GM23338 (cell line): ENCODE measurements at places on chromosomes 3 and 15. TPM values are rescaled to one million over a fixed set of nuclear protein-coding genes. Genes with fewer than 3 reads are reported as not detected.

DNA sequence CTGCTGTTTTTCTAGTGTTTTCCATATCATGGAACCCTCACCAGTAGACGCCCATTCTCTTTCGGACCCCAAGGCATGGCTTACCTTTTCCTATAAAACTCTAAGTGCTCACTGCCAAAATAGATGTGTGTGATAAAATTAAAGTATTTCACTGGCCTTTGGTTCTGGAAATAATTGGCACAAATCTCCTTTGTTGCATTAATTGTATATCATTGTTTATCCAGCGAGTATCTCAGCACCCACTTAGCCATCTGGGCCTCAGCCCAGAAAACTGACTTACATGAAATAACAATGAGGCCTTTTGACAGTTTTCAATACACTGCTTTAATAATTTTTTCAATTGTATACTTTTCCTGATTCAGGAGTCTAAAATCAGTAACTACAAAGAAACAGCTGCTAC, 105.1 kb downstream of the MECOM start:
- H3K27ac ChIP-seq = no peak overlapping the region
- no peak overlapping the region for H3K4me3 ChIP-seq
- H3K36me3 ChIP-seq = no peaks in the 10 kb centered on the region
- H3K4me1 ChIP-seq = peaks cover 8% of the 10 kb centered on the region; the same call in 1 of the 2 replicates

- H3K27me3 ChIP-seq = no peaks in the 10 kb centered on the region
- peaks cover 6% of the 10 kb centered on the region for H3K4me1 ChIP-seq
- H3K4me3 ChIP-seq = no peak overlapping the region
- H3K36me3 ChIP-seq = no peaks in the 10 kb centered on the region
Measured at GRCh38 chr3:34868935-34869334, 770.4 kb upstream of the ARPP21 start.

DNA sequence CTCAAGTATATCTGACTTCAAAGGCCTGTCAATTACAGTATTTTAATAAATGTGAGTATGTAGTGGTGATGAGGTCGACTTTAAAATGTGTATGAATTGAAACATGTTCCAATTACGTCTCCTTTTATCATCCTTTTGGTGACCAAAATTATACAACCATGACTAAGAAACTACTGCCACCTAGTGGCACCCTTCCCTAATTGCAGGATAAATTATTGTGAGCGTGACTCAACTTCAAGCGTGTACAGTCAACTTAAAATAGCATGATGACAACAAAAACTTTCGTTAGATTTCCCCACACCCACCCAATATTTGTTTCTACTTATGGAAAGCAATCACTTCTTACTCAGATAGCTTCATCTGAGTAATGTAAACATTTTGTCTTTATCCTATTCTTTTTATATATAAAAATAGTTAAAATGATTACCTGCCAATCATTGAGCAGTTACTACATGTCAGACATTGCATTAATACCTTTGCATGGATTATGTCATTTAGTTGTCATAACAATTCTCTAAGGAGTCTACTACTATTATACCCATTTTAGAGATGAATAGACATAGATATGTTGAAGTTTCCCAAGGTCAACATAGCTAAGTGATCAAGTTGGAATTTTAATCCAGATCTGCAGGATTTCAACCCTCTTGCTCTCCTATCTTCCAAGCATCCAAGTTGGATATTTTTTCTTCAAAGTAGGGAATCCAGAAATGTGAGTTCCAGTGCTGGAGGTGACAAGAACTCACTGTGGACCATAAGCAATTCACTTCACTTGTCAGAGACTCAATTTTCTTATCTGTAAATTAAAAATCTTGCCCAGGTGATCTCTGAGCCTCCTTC, 106.0 kb downstream of the MEX3B start:
- H3K36me3 ChIP-seq = no peaks in the 10 kb centered on the region
- no peaks in the 10 kb centered on the region for H3K4me1 ChIP-seq
- H3K4me3 ChIP-seq = no peak overlapping the region
- H3K27me3 ChIP-seq = no peaks in the 10 kb centered on the region
- peak; percentile 69 for DNase-seq
- H3K27ac ChIP-seq = no peak overlapping the region

Gene PARP3
- total RNA-seq = 1.1 and 3.1 TPM in 2 replicates
